ENCODE measurements at places on chromosomes 2 and 18. TPM values are rescaled to one million over a fixed set of nuclear protein-coding genes. Genes with fewer than 3 reads are reported as not detected.
A peak's percentile ranks its signal among the peaks of the same experiment; 100 is the strongest.

DNA sequence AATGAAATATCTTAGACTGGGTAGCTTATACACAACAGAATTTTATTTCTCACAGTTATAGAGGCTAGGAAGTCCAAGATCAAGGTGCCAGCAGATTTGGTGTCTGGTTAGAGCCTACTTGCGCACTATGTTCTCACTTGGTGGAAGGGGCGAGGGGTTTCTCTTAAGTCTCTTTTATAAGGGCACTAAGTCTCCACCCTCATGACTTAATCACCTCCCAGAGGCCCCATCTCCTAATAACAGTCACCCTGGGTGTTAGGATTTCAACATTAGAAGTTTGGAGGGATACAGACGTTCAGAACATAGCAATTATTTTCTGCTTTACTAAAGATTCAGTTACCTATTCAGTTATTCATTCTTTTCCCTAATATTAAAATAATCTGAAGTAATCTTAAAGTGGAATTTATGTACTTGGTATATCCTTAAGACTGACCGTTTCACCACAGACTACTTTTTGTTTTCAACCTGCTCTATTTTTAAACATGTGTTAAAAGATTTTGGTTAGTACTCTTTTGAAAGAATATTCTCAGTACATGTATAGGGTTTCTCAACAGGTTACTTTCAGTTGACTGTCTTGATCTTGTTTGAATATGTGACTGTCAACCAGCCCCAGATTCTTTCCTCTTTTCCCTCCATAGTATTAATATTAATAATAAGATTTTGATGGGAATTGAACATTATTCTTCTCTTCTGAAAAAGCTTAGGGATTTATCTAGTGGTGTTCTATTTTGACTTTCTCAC lies 130.0 kb downstream of the TAF4B start:
- no peak for DNase-seq
- H3K27ac ChIP-seq = no peak overlapping the region
- H3K4me1 ChIP-seq = peaks cover 4% of the 10 kb centered on the region
- H3K36me3 ChIP-seq = no peaks in the 10 kb centered on the region

DNA sequence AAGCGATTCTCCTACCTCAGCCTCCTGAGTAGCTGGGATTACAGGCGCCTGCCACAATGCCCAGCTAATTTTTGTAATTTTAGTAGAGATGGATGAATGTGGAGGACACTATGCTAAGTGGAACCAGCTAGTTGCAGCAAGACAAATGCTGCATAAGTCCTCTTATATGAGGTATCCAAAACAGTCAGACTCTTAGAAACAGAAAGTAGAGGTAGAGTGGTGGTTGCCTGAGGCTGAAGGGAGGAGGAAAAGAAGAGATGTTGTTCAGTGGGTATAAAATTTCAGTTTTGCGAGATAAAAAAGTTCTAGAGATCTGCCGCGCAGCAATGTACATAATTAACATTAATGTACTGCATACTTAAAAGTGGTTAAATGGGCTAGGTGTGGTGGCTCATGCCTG lies 145.3 kb upstream of the SPRED2 start:
- DNase-seq = no peak
- H3K4me3 ChIP-seq = no peak overlapping the region
- H3K27me3 ChIP-seq = peaks cover 10% of the 10 kb centered on the region
- peak overlapping the region; percentile 30 for H3K27ac ChIP-seq
- peaks cover 2% of the 10 kb centered on the region for H3K4me1 ChIP-seq
- no peaks in the 10 kb centered on the region for H3K36me3 ChIP-seq

The GCG gene
- total RNA-seq = 92.9 TPM

DNA sequence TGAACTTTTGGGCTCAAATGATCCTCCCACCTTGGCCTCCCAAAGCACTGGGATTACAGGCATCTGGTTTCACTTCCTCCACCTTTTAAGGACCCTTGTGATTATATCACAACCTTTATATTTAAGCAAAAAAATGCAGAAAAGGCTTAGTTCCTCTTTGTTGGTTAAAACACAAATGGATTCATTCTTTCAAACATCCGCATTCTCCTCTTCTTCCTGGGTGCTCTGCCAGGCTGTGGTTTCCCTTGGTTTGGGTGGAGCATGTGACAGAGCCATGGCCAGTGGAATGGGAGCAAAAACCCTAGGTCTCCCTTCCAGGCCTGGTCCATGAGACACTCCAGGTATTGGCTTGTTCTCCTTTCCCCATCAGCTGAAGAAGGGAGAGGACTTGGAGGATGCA lies 9.9 kb upstream of the SLC66A3 start:
- no peak overlapping the region for H3K4me3 ChIP-seq
- no peaks in the 10 kb centered on the region for H3K36me3 ChIP-seq
- no peak for DNase-seq

DNA sequence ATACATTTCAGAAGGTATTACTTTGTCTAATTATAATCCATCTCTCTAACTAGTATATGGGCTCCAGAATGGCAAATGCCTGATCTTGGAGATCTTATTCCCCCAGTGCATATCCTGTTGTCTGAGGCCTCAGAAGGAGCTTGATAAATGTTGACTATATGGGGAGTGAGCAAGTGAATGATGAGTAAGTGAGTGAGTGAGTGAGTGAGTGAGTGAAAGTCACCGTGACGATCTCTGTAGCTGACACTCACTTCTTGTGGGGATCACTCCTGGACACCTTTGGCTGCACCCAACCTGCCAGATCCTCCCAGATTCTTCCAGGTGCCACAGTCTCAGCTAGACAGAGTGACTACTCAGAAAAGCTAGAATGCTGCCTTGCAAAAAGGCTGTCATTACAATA lies 2.8 kb downstream of the XDH start:
- peaks cover 10% of the 10 kb centered on the region for H3K4me1 ChIP-seq
- H3K27ac ChIP-seq = peak overlapping the region; percentile 14
- DNase-seq = no peak
- no peak overlapping the region for H3K4me3 ChIP-seq
- no peaks in the 10 kb centered on the region for H3K36me3 ChIP-seq

The MC5R gene
- total RNA-seq = not detected

- no peak for DNase-seq
- no peaks in the 10 kb centered on the region for H3K27me3 ChIP-seq
- H3K27ac ChIP-seq = no peak overlapping the region
- H3K4me1 ChIP-seq = no peaks in the 10 kb centered on the region
- no peaks in the 10 kb centered on the region for H3K36me3 ChIP-seq
- H3K4me3 ChIP-seq = no peak overlapping the region
Measured at GRCh38 chr2:39188960-39189494, 54.7 kb downstream of the CDKL4 start.

- no peaks in the 10 kb centered on the region for H3K27me3 ChIP-seq
- H3K4me1 ChIP-seq = peaks cover 12% of the 10 kb centered on the region
Measured at GRCh38 chr2:199973703-199974102, 18.3 kb downstream of the MAIP1 start.

The IL18RAP gene
- total RNA-seq = not detected
